ENCODE measurements at places on chromosomes 4 and X.
A peak's percentile ranks its signal among the peaks of the same experiment; 100 is the strongest.

DNA sequence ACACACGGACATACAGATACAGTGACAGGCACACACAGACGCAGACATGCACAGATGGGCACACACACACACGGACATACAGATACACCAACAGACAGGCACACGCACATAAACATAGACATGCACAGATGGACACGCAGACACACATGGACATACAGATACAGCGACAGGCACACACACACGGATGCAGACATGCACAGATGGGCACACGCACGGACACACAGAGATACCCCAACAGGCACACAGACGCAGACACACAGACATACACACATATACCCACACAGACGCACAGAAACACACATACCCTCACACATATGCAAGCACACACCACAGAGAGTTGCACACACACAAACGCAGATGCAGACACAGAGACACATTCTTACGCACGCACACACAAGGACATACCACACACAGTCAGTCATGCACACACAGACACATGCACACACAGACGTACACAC lies 24.4 kb upstream of the SLC25A6 start:
- DNase-seq, result no peak

- peak; percentile 43 for DNase-seq
Measured at GRCh38 chr4:103915224-103915869, 195.6 kb upstream of the TACR3 start.

- no peak for DNase-seq
Measured at GRCh38 chr4:35138449-35138848, 1105.9 kb downstream of the ARAP2 start.

DNA sequence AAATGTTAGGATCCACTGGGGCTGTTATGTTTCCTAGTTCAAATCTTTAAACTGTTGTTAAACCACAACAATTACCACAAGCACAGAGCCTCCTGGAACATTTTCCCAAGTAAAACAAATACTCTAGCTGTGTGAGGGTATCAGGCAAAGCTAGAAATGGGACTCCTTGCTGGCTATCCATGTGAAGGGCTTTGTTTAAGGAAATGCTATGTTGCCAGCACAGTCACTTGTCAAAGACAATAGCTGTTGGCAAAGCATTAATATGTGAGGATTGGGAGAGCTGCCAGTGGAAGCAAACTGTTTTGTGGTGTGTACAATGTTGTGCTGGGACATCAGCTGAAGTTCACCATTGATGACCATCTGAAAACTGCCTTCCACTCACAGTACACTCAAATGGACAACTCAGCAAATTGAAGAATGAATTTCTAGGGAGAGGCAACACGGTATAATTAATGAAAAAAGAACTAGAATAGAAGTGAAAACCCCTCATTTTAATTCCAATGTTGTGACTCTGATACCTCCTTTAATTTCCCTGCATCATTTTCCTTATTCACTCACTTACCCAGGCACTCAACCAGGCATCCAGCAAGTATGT lies 100.8 kb downstream of the ANXA3 start:
- no peak for DNase-seq

- peak; percentile 3 for DNase-seq
Measured at GRCh38 chr4:138833974-138834373, 181.6 kb upstream of the NOCT start.

- no peak for DNase-seq
Measured at GRCh38 chr4:95675623-95676022, 126.8 kb upstream of the UNC5C start.

DNA sequence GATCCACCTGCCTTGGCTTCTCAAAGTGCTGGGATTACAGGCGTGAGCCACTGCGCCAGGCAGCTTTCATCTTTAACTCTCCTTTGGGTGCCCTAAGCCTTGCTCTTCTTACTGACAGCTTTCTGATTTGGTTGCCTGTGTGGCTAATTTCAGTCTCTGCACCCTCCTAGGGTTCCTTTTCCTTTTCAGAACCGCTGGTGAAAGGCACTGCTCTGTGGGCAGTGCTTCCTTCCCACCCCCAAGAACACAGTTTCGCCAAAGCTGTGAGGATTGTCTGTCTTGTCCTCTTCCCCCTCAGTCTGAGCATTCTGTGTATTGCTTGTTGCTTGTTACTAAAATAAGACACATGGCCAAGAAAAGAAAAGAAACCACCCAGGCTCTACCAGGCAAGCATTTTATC lies 101.4 kb upstream of the FRMPD3 start:
- no peak for DNase-seq

DNA sequence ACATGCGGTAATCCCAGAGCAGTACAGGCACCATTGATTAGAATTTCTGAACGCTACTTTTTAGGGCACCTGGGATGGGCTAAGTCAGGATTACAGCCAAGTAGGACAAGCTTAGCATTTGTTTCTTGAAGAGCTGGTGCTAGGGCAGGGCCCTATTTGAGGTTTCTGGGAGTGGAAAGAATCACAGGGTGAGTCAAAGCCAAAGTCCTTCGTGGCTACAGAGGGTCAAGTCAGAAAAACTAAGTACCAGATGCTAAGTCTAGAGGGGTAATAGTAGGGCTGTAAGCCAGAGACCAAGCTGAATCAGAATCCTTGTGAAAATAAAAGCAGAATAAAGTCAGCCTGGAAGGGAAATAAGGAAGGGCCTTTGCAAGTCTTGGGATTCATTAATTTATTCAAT lies 448.6 kb downstream of the ZIC3 start:
- no peak for DNase-seq

DNA sequence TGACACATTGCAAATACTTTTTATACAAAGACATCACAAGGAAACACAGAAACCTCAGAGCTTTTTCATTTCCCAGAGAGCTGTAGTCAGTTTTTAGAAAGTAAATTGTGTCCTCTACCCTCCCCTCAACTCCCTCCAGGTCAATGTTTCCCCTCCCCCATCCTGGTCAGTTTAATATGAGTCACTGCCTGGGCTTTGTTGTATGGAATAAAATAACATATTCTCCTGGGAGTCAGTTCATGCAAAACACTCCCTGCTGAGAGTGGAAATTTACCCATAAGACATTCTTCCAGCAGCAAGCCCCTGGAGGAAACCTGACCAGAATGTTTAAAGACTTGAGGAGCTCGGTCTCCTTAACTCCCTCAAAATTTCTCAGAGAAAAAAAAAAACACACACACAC lies 270.1 kb upstream of the LDB2 start:
- DNase-seq, result no peak

DNA sequence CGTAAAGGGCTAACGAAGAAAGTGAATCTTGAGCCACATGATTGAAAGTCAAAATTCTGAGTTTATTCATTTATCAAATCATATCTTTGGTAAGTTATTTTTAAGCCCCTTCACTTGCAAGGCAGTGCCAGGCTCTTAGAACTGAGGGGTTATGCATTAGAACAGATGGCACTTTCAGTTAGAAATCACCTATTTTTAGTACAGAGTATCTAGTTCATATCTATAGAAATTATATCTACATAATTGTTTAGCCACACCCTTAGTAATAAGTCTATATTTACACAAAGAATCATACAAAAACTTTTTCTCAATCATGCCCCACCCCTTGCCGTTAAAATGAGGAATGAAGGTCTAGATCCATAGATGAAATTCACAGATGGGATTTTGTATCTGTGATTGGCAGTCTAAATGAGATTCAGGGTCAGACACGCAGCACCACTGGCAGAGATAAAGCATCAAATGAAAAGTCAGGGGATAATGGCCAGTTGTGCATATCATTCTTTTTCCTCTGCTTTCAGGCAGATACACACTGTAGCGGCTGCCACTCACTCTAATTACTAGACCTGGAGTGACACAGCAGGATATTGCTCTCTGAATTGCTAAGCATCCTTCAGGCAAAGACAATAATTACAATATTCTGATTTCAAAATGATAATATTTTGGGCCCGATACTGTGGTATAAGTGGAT lies 440.5 kb downstream of the MAPK10 start:
- no peak for DNase-seq

DNA sequence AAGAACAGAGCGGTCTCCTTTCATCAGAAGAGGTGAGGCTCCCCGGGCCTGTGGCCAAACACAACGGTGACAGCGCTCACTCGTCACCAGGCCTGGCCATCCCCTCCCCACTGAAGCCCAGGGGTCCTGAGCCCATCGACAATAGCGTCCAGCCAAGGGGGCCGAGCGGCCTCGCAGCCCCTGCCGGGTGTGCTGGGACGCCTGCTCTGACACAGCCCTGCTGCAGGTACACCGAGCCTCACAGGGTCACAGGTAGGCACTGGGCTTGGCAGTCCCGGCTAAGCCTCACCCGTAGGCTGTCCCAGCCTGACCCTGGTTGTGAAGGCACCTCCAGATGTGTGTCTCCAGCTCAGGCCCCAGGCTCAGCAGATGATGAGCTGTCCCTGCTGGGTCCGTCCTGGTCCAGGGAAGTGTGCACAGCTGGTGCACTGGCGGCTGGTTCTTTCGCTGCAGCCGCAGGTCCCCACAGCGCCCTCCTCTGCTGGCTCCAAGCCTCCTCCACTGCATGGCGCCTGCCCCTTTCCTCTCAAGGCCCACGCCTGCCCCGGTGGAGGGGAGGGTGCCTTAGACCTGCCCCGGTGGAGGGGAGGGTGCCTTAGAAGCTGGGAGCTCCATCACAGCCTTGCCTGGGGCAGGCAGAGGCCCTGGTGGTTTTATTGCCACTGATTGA lies 21.5 kb downstream of the UVSSA start:
- DNase-seq, result no peak

All from hematopoietic multipotent progenitor cell treated with erythropoietin and hydrocortisone succinate and interleukin-3 and kit ligand, for 6 days (in vitro differentiated cells).